ENCODE measurements at places on chromosomes 7 and 10. TPM values are rescaled to one million over a fixed set of nuclear protein-coding genes. Genes with fewer than 3 reads are reported as not detected.

The BLNK gene
- 0.78 TPM for total RNA-seq

The SFTPA2 gene
- not detected for total RNA-seq

The CUBN gene
- 2.3 TPM for total RNA-seq

The NUTM2E gene
- 0.78 TPM for total RNA-seq

The PHTF2 gene
- total RNA-seq = 46.0 TPM

The SPDYE11 gene
- total RNA-seq = not detected

The NXPH1 gene
- 47.4 TPM for total RNA-seq

The PHYHIPL gene
- total RNA-seq = 42.4 TPM

The CDNF gene
- total RNA-seq = 1.4 TPM

The TWIST1 gene
- total RNA-seq = 0.62 TPM

The CCT6A gene
- 189 TPM for total RNA-seq

All from occipital lobe (tissue), 3 donors.